Tibial artery (tissue), 4 donors: ENCODE measurements at places on chromosomes 7 and 10.

GRCh38 chr7:44595934-44596635 is 10.3 kb upstream of the OGDH start:
- DNase-seq, result no peak
- no peaks in the 10 kb centered on the region for H3K36me3 ChIP-seq
- no peak overlapping the region for H3K4me3 ChIP-seq
- H3K4me1 ChIP-seq, result no peaks in the 10 kb centered on the region
- H3K27ac ChIP-seq, result no peak overlapping the region

- peak within 1 kb of the TSS; percentile 99 for H3K27ac ChIP-seq
- H3K27me3 ChIP-seq, result no peaks in the 10 kb centered on the region
- H3K36me3 ChIP-seq, result no peaks in the 10 kb centered on the region
- peak within 1 kb of the TSS; percentile 78 for H3K4me3 ChIP-seq
- peaks cover 37% of the 10 kb centered on the region for H3K4me1 ChIP-seq
Measured at GRCh38 chr7:23531794-23532489, at the start of gene TRA2A. Gene TRA2A, minus strand, starts transcription at chr7:23531981. Its CDS starts 157 bp downstream, at chr7:23531824.

DNA sequence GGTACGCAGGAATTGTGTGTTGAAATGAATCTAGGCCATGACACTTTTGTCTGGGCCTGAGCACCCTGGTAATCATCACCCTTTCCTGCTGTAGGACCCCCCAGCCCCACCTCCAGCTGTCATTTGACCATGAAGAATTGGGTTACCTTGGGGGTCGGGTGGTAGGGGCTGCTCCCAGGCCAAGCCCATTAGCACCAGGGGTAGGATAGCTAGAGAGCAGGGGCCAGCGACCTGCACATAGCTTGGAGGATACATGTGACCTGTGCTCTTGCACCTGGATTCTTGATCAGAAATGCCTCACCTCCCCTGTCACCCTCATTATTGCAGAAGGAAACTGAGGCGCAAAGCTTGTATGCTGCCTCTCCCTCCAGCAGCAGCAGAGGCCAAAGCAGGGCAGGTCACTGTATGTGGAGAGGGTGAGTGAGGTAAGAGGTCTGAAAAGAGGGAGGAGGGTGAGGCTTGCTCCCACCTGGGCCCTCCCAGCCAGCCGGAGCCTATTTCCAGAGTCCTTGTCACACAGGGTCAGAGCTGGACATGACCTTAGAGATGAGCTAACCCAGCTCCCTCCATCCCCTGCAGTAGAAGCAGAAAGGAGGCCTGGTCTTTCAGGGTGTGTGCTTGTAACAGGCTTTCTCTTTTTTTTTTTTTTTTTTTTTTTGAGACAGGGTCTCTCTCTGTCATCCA is 35.3 kb upstream of the ANKRD2 start:
- H3K27me3 ChIP-seq, result no peaks in the 10 kb centered on the region
- H3K4me1 ChIP-seq, result no peaks in the 10 kb centered on the region
- no peak for DNase-seq
- no peaks in the 10 kb centered on the region for H3K36me3 ChIP-seq
- H3K27ac ChIP-seq, result no peak overlapping the region

- H3K27me3 ChIP-seq, result no peaks in the 10 kb centered on the region
- no peak for DNase-seq
- H3K4me1 ChIP-seq, result no peaks in the 10 kb centered on the region
Measured at GRCh38 chr10:55747244-55747643, 613.8 kb downstream of the ZWINT start.

GRCh38 chr10:30056767-30057355 is 2.5 kb downstream of the JCAD start:
- peaks cover 14% of the 10 kb centered on the region for H3K4me1 ChIP-seq
- H3K4me3 ChIP-seq, result peak overlapping the region; percentile 84
- H3K27me3 ChIP-seq, result no peaks in the 10 kb centered on the region
- no peak for DNase-seq
- H3K36me3 ChIP-seq, result no peaks in the 10 kb centered on the region

DNA sequence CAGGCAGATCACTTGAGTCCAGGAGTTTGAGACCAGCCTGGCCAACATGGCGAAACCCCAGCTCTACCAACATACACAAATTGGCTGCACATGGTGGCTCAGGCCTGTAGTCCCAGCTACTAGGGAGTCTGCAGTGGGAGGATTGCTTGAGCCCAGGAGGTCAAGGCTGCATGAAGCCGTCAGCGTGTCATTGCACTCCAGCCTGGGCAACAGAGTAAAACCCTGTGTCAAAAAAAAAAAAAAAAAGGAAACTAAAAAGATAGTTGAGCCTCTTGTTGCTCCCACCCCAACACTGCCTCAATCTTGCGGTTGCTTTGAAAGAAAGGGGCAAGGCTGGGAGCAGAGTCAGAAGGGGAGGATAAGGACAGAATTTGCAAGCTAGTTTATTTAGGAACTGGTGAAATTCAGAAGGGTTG is 69.9 kb downstream of the SYPL1 start:
- H3K27me3 ChIP-seq, result no peaks in the 10 kb centered on the region
- no peak overlapping the region for H3K27ac ChIP-seq
- no peak for DNase-seq
- H3K4me1 ChIP-seq, result peaks cover 4% of the 10 kb centered on the region
- H3K36me3 ChIP-seq, result no peaks in the 10 kb centered on the region
- H3K4me3 ChIP-seq, result no peak overlapping the region

DNA sequence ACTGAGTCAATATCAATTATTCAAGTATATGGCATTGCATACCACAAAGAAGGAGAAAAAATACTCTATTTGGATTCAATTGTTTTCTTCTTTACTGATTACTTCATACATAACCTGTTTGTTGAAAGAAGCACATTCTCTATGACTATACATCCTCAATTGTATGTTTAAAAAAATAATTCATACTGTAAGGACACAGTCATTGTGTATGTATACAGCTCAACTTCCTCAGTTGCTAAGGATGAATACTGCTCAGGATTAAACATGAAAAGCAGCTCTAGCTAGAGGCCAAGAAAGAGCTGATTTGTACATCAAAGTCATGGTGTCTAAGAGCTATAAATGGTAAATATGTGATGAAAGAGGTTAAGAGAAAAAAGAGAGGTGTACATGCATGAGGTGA is 15.8 kb upstream of the BPGM start:
- no peak for DNase-seq
- peaks cover 8% of the 10 kb centered on the region for H3K27me3 ChIP-seq
- H3K27ac ChIP-seq, result no peak overlapping the region
- H3K36me3 ChIP-seq, result no peaks in the 10 kb centered on the region

GRCh38 chr7:84454174-84454959 is 259.8 kb upstream of the SEMA3A start:
- H3K4me3 ChIP-seq, result no peak overlapping the region
- no peak for DNase-seq
- H3K27ac ChIP-seq, result no peak overlapping the region
- no peaks in the 10 kb centered on the region for H3K36me3 ChIP-seq
- H3K27me3 ChIP-seq, result no peaks in the 10 kb centered on the region

DNA sequence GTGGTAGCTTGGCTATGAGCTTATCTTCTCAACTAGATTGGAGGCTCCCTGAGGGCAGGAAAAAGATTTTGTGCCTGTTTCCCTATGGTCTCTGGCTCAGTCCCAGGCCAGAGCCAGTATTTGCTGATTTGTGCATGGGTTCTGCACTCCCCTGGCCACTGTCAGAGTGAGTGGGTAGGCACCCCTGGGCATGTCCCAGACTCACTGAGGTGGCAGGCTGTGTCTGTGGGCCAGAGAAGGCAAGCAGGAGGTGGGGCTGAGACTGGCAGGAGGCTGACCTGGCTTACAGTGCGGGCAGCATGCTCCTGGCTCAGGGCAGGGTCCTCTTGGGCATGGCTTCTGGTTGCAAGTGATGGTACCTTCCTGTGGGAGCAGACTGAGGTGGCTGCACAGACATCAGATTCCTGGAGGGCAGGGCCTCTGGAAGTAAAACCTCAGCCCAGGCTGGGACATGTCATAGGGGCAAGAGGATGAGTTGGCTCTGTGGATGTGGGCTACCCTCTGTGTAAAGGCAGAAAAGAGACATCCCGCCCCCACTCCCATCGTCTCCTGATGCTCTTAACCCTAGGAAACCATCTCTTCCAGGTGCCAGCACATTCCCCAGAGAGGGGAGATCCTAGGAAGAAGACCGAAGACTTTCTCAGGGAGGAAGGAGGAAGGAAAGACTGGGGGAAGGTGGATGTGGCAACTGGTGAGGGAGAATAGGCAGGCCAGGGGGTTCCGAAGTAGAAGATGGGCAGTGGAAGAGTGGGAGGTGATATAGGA is 4.3 kb downstream of the KCP start:
- DNase-seq, result no peak
- no peak overlapping the region for H3K27ac ChIP-seq
- H3K4me1 ChIP-seq, result peaks cover 14% of the 10 kb centered on the region
- no peaks in the 10 kb centered on the region for H3K36me3 ChIP-seq
